Lower lobe of right lung (tissue), 2 donors: ENCODE measurements at places on chromosomes 11 and 22. TPM values are rescaled to one million over a fixed set of nuclear protein-coding genes. Genes with fewer than 3 reads are reported as not detected.
A peak's percentile ranks its signal among the peaks of the same experiment; 100 is the strongest.

DNA sequence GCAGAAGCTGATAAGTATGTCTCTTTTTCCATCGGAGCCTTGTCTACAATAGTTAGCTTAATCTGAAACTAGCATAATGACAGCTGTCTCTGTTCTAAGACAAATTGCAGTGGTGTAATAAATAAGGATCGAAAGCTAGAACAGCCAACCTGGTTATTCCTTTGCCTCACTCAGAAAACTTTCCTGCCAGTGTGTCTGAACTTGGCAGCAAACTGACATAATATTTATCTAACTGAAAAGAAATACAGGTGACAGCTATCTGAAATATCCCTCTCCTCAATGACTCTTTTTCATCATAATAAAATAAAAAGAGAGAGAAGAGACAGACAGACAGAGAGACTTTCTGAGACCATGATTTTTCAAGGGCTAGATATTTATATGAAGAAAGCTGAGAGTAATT is 642.5 kb downstream of the LRRC4C start:
- no peak overlapping the region for H3K4me3 ChIP-seq
- H3K27ac ChIP-seq: no peak overlapping the region
- no peaks in the 10 kb centered on the region for H3K4me1 ChIP-seq
- no peaks in the 10 kb centered on the region for H3K36me3 ChIP-seq
- H3K27me3 ChIP-seq: no peaks in the 10 kb centered on the region

C22orf42 gene
- not detected for total RNA-seq

- no peak overlapping the region for H3K4me3 ChIP-seq
- no peak overlapping the region for H3K27ac ChIP-seq
- H3K27me3 ChIP-seq: no peaks in the 10 kb centered on the region
- no peaks in the 10 kb centered on the region for H3K36me3 ChIP-seq
These were observed 861.8 kb downstream of the LRRC4C start for GRCh38 chr11:40597546-40598113.

MPPED2 gene
- 1.5 TPM for total RNA-seq

GRCh38 chr11:75820645-75821044 is 5.6 kb downstream of the UVRAG start:
- H3K4me3 ChIP-seq: no peak overlapping the region
- peaks cover 67% of the 10 kb centered on the region for H3K4me1 ChIP-seq
- H3K27ac ChIP-seq: no peak overlapping the region
- no peaks in the 10 kb centered on the region for H3K27me3 ChIP-seq
- H3K36me3 ChIP-seq: no peaks in the 10 kb centered on the region
- no peak for DNase-seq

C11orf71 gene
- total RNA-seq: 8.7 TPM

GRCh38 chr11:43497144-43497543 is 138.4 kb downstream of the TTC17 start:
- no peak for DNase-seq
- H3K4me3 ChIP-seq: no peak overlapping the region
- H3K4me1 ChIP-seq: no peaks in the 10 kb centered on the region
- peaks cover 3% of the 10 kb centered on the region for H3K27me3 ChIP-seq
- no peak overlapping the region for H3K27ac ChIP-seq
- H3K36me3 ChIP-seq: peaks cover 34% of the 10 kb centered on the region

KIF18A gene
- total RNA-seq: 2.4 TPM

DNA sequence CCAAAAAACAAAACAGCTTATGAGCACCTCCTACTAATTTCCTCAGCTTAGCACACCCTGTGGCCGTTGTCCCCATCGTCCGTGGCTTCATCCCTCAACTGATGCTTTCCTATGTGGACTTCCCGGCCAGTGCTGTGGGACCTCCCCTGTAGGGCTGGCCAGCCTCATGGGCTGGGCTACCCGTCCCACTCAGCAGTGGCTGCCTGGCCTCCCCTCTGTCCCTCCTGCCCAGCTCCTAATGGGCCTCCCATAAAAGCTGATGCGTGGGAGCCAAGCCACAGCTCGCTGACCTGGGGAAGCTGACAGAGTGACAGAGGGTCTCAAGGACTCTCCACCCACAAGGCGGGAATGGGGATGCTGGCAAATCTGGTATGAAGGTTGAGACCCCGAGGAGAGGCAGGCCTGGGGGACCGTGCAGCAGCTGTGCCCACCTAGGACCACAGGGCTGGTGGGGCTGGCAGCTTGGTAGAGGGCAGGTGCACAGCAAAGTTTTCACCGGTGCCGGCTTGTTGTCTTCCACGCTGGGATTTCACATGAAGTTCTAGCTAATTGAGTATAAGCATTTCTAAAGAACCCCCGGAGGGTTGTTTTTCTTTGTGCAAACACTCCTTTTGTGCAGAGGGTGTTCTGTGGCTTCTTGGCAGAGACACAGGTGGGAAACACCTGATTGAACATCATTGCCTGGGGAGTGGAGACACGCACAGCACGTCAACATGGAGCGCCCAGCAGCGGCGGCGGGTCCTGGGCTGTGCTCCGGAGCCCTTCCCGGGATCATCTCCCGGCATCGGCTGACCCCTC is 23.2 kb downstream of the TBX1 start:
- peak; percentile 30 for DNase-seq

DNA sequence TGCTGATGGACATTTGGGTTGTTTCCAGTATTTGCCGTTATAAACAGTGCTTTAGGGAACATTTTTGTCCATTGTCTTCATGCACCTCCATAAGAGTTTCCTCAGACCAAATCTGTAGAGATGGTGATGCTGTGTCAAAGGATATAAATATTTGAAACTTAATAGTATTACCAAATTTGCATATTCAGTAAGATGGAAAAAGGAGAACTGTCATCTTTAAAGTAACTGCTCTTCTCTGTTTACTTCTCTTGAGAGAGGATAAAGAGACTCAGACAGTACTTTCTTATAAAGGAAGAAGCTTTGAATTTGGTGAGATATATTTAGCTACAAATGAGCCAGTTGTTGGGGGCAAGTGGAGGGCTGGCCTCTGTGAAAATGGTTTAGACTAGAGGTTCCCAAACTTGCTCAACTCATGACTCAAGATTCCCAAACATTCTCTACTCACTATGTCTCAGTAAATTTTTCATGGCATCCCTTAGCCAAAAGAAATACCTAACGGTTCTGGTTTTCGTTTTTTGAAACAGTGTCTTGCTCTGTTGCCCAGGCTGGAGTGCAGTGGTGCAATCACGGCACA is 26.2 kb downstream of the SHISA8 start:
- H3K27me3 ChIP-seq: no peaks in the 10 kb centered on the region
- DNase-seq: no peak
- H3K4me1 ChIP-seq: no peaks in the 10 kb centered on the region
- H3K27ac ChIP-seq: no peak overlapping the region
- H3K4me3 ChIP-seq: no peak overlapping the region

- no peak overlapping the region for H3K4me3 ChIP-seq
- no peaks in the 10 kb centered on the region for H3K4me1 ChIP-seq
- DNase-seq: no peak
- no peak overlapping the region for H3K27ac ChIP-seq
These were observed 144.0 kb downstream of the MPPED1 start for GRCh38 chr22:43555561-43556515.

GRCh38 chr11:28338371-28338770 is 230.2 kb downstream of the METTL15 start:
- no peaks in the 10 kb centered on the region for H3K36me3 ChIP-seq
- H3K4me1 ChIP-seq: no peaks in the 10 kb centered on the region
- H3K27ac ChIP-seq: no peak overlapping the region
- no peak for DNase-seq
- no peak overlapping the region for H3K4me3 ChIP-seq

DNA sequence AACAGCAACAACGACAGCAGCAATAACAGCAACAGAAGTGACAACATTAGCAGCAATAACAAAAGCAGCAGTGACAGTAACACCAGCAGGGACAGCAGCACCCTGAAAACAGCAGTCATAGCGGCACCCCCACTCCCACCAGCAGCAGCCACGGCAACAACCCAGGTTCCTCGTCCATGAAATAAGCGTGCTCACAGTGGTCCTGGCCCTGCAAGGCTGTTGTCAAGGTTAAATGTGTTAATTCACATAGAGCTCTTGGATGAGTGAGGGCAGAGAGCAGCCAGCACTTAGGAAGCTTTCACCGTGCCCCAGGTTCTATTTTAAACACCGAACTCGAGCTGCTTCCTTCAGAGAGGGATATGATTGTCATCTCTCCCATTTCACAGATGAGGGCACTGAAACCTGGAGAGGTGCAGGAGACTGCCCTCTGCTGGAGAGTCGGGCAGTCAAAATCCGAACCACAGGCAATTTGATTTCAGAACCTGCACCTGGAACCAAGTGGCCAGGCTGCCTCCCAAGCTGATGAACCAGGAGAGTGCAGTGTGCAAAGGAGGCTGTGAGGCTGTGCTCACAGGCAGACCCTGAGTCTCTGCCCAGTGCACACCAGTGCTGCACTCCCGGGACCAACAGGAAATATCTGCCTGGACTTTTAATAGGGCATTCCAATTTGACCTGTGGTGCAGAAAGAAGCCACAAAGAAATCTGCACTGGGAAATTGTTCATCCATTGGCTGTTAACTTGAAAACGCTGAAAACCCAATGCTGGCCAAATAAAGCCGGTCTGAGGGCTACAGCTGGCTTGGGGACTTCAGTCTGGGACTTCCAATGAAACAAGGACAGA is 22.9 kb upstream of the FGF3 start:
- DNase-seq: peak; percentile 16
- no peaks in the 10 kb centered on the region for H3K4me1 ChIP-seq
- H3K27me3 ChIP-seq: peaks cover 19% of the 10 kb centered on the region
- no peak overlapping the region for H3K4me3 ChIP-seq
- no peak overlapping the region for H3K27ac ChIP-seq

DNA sequence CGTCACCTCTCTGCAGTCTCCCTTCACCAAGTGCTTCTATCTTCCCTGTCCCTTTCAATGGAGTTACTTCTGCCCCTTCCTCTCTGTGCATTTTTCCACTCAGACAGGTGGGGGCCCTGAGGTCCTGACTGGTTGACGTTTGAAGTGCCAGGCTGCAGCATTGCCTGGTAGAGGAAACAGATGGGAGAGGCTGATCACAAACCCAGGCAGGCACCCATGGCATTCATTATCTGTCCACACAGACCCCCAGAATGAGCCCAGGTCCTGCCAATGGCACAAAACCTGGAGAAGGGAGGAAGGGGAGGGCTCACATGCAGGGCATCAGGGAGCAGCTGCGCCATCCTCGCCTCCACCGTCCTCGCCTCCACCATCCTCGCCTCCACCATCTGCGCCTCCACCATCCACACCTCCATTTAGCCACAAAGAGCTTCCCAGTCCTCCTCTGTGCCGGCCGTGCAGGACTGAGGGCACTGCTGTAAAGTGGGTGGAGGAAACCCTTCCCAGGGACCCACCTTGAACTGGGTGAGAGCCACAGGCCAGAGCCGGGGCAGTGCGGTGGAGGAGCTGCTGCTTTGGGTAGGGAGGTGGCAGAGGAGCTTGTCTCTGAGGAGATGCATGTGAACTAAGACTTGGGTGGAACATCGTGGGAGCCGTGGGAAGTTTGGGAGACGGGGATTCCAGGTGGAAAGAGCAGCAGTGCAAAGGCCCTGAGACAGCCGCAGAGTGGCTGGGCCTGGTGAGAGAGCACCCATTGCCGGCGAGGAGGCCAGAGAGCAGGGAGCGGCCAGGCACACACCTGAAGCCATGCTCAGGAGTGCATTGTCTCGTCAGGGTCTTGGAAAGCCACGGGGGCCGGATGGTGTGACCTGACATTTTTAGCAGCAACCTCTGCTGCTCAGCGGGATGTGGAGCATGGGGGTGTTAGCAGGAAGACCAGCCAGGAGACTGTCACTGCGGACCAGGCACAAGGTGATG is 145.1 kb downstream of the TBC1D22A start:
- H3K4me3 ChIP-seq: no peak overlapping the region
- no peaks in the 10 kb centered on the region for H3K4me1 ChIP-seq
- no peak overlapping the region for H3K27ac ChIP-seq

MEI1 gene
- total RNA-seq: 4.3 TPM

DNA sequence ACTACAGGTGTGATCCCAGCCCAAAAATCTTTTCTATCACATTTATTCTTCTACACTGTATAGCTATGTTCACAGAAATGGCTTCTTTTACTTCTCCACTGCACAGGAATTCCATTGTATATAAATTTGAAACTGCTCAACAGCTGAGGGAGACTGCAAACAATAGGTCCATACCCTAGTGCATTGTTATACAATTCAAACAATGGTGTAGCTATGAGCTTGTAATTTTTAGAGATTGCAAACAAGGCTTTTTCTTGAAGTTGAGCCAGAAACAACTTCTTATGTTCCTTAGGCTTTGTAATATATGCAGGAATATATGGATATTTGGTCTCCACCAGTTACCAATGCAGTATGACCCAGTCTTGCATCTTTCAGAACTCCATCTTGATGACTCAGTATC is 19.5 kb upstream of the SIK3 start:
- no peaks in the 10 kb centered on the region for H3K36me3 ChIP-seq
- H3K27me3 ChIP-seq: no peaks in the 10 kb centered on the region
- no peak for DNase-seq
- no peak overlapping the region for H3K4me3 ChIP-seq
- H3K27ac ChIP-seq: no peak overlapping the region
- no peaks in the 10 kb centered on the region for H3K4me1 ChIP-seq

ARVCF gene
- 16.8 TPM for total RNA-seq

GRCh38 chr22:30435674-30436126 is 10.1 kb downstream of the MTFP1 start:
- H3K27ac ChIP-seq: peak overlapping the region; percentile 67
- H3K36me3 ChIP-seq: no peaks in the 10 kb centered on the region
- H3K4me1 ChIP-seq: no peaks in the 10 kb centered on the region
- H3K27me3 ChIP-seq: peaks cover 6% of the 10 kb centered on the region
- no peak overlapping the region for H3K4me3 ChIP-seq

DNA sequence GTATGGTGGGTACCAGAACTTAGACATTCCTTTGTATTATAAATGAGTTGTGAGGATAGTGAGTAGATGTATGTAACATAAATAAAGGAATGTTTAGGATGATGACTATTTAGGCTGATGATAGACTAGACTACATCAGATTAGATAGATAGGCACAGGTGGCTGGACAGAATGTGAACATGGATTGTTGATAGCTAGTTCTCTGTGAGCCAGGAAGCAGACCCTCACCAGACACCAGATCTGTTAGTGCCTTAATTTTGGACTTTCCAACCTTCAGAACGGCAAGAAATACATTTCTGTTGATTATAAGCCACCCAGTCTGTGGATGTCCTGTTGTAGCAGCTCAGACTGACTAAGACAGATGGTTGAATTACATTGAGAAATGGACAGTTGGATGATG is 99.4 kb downstream of the SWAP70 start:
- H3K27ac ChIP-seq: no peak overlapping the region
- H3K36me3 ChIP-seq: no peaks in the 10 kb centered on the region
- H3K27me3 ChIP-seq: no peaks in the 10 kb centered on the region
- peaks cover 20% of the 10 kb centered on the region for H3K4me1 ChIP-seq

- no peak overlapping the region for H3K4me3 ChIP-seq
- peaks cover 59% of the 10 kb centered on the region for H3K36me3 ChIP-seq
- no peak for DNase-seq
- H3K27ac ChIP-seq: no peak overlapping the region
- H3K27me3 ChIP-seq: no peaks in the 10 kb centered on the region
- no peaks in the 10 kb centered on the region for H3K4me1 ChIP-seq
These were observed 7.1 kb downstream of the NLRX1 start for GRCh38 chr11:119175493-119176077.

SCGB1A1 gene
- total RNA-seq: 3,364 TPM

DNA sequence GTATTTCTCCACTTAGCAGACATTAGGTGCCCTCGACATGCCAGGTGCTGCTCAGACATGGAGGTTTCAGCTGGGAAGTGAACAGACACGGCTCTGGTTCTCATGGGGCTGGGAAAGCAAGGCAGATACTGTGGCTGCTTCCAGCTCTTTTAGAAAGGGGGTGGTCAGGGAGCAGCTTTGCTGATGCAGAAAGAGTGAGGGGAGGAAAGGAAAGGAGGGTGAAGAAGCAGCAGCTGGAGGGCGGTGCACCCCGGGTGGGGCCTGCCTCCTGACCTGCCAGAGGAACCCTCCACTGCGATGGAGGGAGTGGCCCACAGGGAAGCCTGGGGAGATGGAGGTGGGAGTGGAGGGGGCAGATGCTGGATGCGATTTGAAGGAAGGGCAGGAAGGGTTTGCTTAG is 76.8 kb downstream of the MORC2 start:
- no peak overlapping the region for H3K27ac ChIP-seq
- H3K4me3 ChIP-seq: no peak overlapping the region
- no peak for DNase-seq

CEND1 gene
- total RNA-seq: not detected
